ENCODE measurements at places on chromosomes 5 and 9. TPM values are rescaled to one million over a fixed set of nuclear protein-coding genes. Genes with fewer than 3 reads are reported as not detected.

Gene ATP10B
- 10.1 TPM for total RNA-seq

Gene IQGAP2
- 20.7 TPM for total RNA-seq

Gene ZBTB6
- 10.2 TPM for total RNA-seq

Gene BHMT
- total RNA-seq = 0.14 TPM

Gene FBP2
- total RNA-seq = 0.38 TPM

Gene GLIPR2
- 19.8 TPM for total RNA-seq

Data from thymus (tissue), 14 donors.